ENCODE measurements at places on chromosomes 4 and X.

DNA sequence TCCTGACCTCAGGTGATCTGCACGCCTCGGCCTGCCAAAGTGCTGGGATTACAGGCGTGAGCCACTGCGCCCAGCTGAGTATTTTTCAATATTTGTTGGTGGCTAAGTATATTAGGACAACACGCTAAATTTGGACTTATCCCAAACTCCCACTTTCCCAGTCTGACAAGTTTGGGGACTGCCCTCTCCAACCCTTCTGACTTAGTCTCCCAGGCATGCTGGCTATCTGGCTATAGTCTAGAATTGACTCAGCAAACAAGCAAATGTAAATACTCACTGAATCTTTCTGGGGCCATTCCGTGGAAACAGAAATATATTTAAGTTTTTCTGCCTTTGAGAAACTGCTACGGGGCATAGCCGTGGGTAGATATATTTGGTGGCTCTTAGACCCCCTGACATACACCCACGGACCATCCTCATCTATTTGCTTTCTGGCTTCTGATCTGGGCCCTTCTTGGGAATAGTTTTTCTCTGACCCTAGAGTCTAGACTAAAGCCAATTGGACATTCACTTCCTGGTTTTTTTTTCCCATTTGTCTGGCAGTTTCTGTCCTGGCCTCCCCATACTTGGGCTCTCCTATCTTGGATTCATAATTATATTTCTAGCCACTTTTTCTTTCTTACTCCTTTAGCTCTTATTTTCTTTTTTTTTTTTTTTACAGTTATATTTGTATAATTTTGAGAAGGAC is 11.3 kb upstream of the DOCK11 start:
- no peak for DNase-seq

GRCh38 chr4:5706486-5707290 is 1.7 kb downstream of the EVC2 start:
- no peak for DNase-seq

- no peak for DNase-seq
Measured at GRCh38 chr4:37747772-37748330, 61.7 kb upstream of the RELL1 start.

- no peak for DNase-seq
Measured at GRCh38 chr4:40377512-40378365, 42.6 kb downstream of the CHRNA9 start.

DNA sequence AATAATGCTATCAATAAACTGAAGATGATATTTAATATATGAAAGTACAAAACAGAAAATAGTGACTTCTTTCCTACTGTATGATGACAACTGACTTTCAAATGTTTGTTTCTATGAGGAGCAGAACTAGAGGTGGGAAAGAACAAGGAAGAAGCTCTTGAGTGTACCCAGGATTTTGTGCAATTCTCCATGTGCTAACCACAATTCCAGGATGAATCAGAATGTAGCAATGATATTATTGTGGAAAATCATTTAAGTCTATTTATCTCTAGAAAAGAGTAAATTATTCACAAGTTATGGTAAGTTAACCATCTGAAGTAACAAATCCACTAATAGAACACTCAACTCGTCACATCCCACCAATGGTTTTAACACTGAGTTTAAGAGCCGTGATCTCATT is 324.1 kb upstream of the EMCN start:
- no peak for DNase-seq

DNA sequence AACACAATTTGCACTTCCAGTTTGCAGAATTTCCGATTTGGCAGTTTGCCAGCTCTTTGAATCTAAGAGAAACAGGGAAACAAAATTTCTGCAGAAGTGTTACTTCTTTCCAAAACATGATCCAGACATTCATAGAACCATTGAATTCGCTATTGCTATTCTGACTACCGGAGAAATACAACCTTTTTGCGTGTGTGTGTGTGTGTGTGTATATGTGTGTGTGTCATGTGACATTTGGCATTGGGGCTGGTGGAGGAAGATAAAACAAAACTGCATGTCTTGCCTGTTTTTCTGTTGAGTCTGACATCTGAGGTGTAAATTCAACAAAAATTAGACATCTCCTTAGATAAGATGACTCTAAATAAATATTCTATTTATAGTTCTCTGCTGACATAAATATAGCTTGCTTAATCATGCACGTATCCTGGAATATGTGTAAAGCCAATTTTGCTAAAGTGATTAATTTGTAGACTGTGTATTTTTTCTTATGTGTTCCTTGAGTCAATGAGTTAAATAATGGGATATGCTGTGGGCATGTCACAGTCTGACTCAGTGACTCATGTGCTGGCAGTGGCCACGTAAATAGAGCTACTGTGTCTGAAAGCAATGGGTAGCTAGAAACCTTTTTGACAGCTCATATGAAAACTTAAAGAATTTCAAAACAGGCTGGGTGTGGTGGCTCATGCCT is 98.9 kb downstream of the HPGD start:
- DNase-seq, result no peak

DNA sequence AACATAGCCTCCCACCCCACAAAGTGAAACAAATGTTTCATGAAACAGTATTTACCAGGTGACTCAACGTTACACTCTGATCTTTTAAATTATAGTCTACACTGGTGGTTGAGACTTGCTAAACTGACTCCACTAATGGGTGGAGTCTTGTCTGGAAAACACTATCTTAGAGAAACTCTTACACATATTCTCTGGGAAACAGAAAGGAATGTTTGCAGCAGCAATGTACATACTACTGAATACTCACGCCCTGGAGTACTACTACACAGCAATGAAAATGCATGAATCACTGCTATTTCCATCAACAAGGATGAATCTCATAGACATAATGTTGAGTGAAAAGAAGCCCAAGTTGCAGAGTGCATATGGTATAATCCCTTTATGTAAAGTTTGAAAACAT is 208.5 kb upstream of the IGFBP7 start:
- DNase-seq, result no peak

GRCh38 chrX:101659601-101660063 is at the start of gene ARMCX2:
Gene ARMCX2 (minus strand): TSS chrX:101659850. CDS start chrX:101657588, 2,262 bp downstream.
- no peak for DNase-seq

DNA sequence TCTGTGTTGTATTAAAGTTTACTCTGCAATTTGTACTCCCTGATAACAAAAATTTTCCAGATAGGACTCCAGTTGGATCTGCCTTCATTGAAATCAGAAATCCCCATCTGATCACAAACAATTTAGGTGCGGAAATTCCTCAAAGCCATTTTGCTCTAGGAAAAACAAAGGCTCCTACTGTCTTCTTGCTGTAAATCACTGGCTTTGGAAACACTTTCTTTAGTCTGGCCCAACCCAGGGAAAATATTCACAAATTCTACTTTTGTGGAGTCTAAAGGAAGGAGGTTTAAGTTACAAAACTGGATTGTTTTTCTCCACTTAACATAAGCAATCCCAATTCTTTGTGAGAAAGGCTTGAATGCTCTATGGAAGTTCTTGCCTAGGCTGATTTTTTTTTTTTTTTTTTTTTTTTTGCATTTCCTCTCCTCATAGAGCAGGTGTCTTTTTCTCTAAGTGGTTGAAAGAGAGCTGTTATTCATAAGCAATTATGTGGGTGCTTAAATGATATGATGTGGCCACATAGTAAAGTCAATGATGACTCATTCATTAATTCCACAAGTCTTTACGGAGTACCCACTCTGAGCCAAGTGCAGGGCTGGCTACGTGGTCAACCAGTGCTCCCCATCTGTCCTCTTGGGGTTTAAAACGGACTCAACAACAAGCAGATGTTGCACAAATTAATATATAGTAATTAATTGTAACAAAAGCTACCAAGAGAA is 261.4 kb downstream of the LDB2 start:
- DNase-seq, result no peak

DNA sequence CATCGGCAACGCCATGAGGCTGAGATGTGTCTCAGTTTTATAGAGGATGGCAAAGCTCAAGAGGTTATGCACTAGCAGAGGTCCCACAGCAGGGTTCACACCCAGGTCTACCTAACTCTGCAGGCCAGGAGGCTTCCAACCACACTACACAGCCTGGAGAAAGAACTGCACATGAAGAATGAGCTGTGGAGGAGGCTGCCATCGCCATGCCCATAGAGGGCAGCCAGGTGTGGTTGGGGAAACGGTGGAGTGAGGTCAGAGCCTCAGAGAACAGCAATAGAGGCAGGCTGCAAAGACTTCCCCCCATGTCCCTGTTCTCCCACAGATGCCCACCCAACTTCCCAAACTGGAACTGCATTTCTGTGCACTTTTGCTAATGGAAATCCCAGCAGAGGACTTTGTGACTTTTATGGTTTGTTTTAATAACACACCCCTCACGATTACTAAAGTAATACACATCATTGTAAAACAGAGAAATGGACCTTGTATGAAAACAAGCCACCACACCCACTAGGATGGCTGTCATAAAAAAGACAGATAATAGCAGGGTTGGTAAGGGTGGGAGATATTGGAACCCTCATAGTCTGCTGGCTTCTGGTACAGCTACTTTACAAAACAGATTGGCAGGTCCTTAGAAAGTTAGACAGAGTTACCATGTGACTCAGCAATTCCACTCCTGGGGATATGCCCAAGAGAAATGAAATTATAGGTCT is 58.9 kb upstream of the PROM1 start:
- no peak for DNase-seq

DNA sequence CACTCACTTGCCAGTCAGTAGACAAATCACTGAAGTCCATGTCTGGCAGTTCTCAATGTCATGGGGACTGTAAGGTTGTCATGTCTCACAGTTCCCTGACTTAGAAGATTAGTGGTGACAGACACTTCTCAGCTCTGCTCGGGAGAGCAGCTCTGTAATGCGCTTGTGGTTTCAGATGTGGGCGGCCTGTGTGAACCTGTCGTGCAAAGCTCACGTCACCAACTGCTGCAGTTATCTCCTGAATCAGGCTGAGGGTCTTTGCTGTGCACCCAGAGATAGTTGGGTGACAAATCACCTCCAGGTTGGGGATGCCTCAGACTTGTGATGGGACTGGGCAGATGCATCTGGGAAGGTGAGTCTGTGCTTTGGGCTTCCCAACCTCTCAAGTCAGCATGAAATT is at the start of gene IL9R:
Gene IL9R, plus strand, starts transcription at position 261 of the 400 bp plus-strand sequence. Its CDS starts 64 bp downstream, at position 325.
- no peak for DNase-seq

GRCh38 chrX:74931214-74931613 is 6.0 kb upstream of the NEXMIF start:
- DNase-seq, result no peak

DNA sequence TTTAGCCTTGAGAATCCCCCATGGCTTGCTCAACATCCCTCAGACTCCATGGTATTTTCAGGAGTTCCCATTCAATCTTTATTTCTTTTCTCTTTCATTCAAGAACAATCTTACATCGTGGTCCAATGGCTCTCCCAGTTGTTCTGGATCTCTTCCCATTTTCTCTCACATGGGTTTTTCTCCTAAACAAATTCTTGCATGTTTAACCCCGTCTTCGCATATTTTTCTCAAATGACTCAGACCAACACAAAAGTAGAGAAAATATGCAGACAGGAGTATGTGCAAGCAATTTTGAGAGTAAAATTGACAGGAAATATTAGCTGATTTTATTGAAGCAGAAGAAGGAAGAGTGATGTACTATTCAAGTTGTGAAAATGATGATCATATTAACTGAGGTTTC is 396.4 kb upstream of the TRAM1L1 start:
- DNase-seq, result no peak

DNA sequence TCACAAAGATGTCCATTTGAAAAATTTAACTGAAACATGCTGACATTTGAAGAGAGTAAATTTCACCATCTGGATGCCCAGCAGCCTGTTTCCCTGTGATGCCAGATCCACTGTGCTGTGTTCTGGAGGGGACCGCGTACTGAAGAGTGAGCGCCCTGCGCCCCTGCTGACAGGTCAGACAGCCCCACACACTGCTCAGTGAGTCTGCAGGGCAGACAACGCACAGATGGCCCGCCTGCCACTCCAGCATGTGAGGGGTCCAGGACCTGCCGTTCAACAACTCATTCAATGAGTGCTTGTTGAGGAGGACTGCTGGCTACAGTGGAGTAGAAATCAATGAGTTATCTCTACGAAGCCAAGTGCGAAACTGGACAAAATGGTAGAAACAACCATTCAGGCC is 49.2 kb downstream of the FGFRL1 start:
- no peak for DNase-seq

All from brain pericyte (primary cell).